Hematopoietic multipotent progenitor cell (in vitro differentiated cells): ENCODE measurements at places on chromosomes 4 and X.

DNA sequence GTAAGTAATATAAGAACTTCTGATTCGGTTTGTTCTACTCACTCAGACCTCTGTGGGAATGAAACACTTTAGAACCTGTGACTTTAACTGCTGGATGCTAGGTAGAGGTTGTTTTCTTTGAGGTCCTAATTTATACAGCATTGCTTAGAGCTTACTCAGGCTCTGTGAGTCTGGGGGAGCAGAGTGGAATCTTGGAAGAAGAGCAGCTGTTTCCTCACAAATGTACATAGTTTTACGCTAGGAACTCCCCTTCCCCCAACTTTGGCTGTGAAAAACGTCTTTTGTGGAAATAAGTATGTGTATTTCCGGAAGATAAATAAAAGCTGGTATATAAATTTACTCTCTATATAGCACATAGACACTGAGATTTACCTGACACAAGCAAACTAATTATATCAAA is 141.4 kb downstream of the NAA11 start:
- no peak for DNase-seq

DNA sequence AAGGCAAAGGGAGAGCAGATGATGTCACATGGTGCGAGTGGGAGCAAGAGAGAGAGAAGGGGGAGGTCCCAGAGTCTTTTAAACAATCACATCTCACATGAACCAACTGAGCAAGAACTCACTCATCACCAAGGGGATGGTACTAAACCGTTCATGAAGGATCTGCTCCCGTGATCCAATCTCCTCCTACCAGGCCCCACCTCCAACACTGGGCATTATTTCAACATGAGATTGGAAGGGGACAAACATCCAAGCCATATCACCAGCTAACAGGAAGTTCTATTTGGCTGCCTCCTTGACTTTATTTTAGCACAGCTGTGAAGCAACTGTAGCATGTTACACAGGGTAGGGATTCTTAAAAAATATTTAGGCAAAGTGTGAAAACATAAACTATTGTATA is 102.5 kb downstream of the DDIT4L start:
- DNase-seq: no peak

DNA sequence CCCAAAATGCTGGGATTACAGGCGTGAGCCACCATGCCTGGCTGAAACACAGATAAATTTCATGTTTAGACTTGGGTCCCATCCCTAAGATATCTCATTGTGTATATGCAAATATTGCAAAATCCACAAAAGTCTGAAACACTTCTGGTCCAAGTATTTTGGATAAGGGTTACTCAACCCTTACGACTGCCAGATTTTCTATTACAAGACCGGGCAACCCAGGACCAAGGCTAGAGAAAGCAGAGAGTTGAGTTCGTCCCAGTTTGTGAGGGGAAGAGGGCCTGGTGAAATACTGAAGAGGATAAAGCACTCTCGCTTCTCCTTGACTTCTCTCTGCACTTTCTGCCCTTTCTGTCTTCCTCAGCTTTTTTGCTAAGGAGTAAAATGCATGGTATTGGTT is 34.5 kb downstream of the ZFX start:
- no peak for DNase-seq

DNA sequence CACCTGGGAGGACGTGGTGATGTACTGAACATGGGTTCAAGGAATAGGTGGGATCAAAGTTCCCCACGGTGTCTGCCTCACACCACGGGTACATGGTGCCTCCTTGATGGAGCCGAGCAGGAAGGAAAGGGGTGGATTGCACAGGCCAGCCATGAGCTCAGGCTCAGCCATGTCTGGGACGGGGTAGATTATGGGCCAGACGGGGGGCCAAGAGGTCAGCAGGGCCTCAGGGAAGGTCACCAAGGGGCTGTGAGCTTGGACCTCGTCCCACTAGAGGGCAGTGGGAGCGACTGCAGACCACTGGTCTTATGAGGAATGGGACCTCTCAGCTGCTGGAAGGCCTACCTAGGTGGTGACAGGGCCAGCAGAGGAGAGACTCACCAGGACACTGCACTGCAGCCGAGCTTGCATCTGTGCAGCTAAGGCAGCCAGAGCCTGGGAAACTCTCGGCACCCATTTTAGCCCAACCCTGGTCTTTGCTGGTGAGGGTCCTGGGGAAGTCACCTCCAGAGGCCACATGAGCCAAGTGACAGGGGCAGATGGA is 38.4 kb downstream of the JAKMIP1 start:
- no peak for DNase-seq

- DNase-seq: no peak
These were observed 78.3 kb downstream of the CT47B1 start for GRCh38 chrX:120797188-120797851.

DNA sequence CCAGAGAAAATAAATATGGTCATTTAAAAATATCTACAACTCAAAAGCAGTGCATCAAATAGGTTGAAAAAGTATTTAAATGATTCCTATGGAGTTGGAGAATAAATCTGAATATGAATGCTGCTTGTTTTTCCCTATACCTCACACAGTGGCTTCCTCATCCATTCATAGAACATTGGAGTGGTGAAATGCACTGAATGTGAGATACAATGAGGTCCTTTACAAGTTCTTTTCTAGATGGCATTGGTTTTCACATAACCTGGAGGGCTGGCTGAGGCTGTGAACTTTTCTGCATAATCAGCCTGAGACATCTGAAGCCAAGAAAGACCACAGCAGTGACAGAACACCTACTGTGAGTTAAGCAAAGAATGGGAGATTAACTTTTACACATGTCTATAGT is 279.1 kb upstream of the NRK start:
- no peak for DNase-seq

DNA sequence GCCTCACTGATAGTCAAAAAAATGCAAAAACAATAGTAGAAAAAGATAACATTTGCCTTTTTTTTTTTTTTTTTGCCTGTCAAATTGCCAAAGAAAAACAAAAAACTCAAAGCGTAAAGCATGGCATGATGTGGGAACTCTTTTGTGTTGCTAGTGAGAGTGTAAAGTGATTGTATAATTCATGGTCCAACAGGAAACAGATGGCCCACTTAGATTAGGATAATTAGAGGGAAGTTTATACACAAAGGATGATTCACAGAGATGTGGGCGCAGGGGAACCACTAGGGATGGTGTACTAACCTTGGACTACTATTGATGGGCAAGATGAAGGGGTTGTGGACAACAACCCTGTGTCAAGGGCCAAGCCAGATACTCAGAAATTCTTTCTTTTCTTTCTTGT is 16.4 kb downstream of the MCUB start:
- peak; percentile 95 for DNase-seq

DNA sequence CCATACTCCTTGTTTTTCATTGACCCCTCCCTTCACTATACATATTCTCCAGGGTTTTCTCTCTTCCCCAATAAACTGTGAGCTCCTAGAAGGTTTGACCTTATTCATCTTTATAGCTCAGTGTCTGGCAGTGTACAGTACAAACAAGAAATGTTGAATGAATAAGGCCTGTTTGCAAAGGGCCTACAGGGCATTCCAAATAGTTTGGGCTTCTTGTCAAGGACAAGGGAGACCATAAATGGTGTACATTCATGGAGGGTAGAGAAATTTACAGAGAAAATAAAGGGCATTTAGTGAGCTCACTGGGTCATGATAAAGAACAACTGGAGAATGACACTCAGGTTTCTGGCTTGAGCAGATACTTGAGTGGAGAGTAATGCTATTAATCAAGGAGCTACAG is 47.5 kb upstream of the EIF1AX start:
- DNase-seq: no peak

DNA sequence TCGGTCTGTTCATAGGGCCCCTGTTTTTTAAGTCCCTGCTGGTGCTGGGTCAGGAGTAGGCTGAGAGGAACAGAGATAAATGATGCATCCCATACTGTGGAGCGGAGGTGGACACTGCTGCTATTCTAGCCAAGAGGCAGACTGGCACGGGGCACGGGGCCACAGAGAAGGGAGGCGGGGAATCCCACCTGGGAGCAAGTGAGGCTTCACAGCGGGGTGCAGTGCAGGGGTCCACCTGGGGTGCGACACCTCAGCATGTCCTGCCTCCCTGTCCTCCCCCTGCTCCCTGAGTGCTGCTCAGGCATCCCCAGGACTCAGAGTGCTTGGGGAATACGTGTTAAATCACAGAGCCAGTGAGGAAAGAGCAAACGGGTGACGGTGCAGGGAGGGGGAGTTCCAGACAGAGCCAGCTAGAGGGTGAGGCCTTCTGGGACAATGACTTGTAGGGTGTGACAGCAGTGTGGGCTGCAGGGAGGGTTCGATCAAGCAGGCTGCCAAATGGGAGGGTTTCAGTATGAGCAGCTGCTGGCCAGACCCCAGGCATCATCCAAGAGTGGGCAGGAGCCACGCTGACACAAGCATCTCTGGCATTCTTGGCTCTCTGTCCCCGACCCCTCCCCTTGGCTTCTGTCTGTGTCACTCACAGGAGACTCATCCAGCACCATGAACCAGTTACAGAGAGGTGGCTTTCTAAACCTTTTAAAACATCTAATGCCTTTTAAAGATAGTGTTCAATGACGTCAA is 13.7 kb upstream of the HTRA3 start:
- no peak for DNase-seq

- no peak for DNase-seq
These were observed 11.8 kb upstream of the DTHD1 start for GRCh38 chr4:36269533-36270173.

DNA sequence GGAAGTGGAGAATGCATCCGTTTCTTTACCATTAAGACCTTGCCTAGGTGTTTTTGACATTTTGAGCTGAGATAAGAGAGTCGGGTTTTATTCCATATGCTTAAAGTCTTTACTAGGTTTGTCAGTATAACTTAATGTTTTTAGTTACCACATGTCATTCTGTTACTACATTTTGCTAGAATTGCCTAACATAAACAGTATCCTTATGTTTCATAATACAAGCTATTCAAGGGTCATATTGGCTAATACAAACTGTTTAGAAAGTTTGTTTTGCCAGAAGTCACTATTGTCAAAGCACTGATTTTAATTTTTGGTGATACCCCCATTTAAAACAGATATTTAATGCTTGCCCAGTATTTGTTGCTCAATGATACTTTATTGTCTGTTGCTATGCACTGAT is 427.7 kb upstream of the MAGEB2 start:
- no peak for DNase-seq

DNA sequence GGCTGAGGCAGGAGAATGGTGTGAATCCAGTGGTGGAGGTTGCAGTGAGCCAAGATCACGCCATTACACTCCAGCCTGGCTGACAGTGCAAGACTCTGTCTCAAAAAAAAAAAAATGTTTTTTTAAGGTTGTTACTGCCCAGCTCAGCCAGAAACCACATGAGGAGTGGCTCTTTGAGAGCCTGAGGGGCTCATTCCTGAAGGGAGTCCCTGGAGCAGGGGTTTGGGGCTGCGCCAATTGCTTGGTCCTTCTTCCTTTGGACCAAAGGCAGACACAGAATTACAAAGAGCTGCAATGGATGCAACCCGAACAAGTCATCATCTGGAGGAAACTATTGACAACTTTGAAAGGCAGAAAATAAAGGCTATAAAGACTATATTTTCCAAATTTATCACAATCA is 60.6 kb upstream of the WWC2 start:
- no peak for DNase-seq

- DNase-seq: no peak
These were observed 10.2 kb upstream of the CASK start for GRCh38 chrX:41933546-41933945.

DNA sequence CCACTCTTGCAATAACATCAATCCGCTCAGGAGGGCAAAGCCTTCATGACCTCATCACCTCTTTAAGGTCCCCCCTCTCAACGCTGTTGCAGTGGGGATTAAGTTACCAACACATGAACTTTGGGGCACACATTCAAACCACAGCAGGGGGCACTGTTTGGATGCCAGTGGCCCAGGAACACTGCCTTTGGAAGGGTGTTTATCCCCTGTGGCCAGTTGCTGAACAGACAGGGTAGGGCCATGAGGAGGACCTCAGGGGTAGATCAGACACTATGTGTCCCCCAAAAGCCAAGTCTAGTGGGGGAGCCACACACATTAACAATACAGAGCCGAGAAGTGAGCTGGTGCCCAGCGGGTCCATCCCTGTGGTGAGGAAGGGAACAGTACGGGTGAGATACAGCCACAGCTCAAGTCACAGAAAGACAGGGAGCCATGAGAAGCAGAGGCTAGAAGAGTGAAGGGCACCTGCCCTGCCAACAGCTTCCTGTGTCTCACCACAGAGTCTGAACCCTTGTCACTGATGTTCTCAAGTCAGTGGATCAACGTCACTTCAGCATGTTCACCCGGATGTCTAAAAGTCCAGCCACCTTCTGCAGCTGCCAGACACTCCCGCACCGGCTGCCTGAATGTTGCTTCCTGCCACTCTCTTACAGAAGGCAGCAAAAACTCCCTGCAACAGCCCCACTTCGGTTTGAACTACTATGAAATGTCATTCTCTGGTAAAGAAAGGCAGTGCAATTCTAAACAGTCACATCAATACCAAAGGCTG is 19.9 kb upstream of the MXD4 start:
- DNase-seq: peak; percentile 86

GRCh38 chr4:36502350-36502749 is 220.9 kb downstream of the DTHD1 start:
- no peak for DNase-seq

DNA sequence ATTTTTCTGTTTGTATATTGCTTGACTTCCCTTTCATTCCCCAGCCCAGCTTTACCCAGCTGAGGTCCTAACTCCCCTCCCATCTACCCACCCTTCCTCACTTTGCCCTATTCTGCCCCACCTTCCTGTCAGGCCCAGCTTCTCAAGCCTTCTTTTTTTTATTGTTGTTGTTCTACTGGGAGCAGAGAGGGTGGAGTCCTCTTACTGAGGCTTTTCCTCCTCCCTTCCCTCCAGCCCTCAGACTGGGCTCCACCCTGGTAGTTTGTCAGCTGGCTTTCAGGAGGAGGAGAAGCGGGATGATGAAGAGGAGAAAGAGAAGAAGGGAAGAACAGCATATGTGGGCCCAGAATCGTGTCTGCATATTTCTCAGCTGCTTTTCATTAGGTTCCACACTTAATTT is 3.2 kb upstream of the KLF8 start:
- no peak for DNase-seq

DNA sequence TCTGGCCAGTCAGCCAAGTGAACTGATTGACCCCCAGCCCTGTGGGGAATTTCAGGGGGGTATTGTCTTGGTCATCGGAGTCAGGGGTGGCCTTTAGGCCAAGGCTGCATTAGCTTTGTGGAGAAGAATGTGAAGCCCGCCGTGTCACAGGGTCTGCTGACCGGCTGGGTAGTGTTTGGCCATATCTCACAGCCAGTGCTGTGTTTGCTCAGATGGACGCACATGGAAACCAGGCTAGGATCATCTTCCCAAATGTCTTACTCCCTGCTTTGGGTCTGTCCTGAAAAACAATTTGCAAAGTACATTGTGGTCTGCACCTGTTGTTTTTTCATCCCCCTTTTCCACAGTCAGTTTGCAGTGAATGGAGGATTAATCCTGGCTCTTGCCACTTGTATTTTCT is 13.0 kb downstream of the TMEM164 start:
- no peak for DNase-seq

GRCh38 chrX:40176351-40177116 is 78.8 kb upstream of the BCOR start:
- DNase-seq: peak; percentile 70

GRCh38 chr4:181224852-181225251 is 1018.4 kb upstream of the TENM3 start:
- DNase-seq: no peak

- no peak for DNase-seq
These were observed 1085.6 kb upstream of the TENM3 start for GRCh38 chr4:181157647-181158046.

- no peak for DNase-seq
These were observed 35.1 kb downstream of the RBM47 start for GRCh38 chr4:40594261-40595178.
